ENCODE measurements at places on chromosomes 5 and 9. TPM values are rescaled to one million over a fixed set of nuclear protein-coding genes. Genes with fewer than 3 reads are reported as not detected.

ZNF483 gene
- total RNA-seq, result 5.7 TPM

SHOC1 gene
- 0.30 TPM for total RNA-seq

RANBP3L gene
- under 0.01 TPM for total RNA-seq

IL13 gene
- total RNA-seq, result not detected

GRXCR2 gene
- total RNA-seq, result not detected

SMC5 gene
- 18.6 TPM for total RNA-seq

NUTM2F gene
- total RNA-seq, result not detected

CAPSL gene
- not detected for total RNA-seq

FCN1 gene
- total RNA-seq, result not detected

- no peak for DNase-seq
These were observed 461.1 kb upstream of the CYLC2 start for GRCh38 chr9:102534031-102534430.

- DNase-seq, result no peak
These were observed 64.8 kb downstream of the GRIN3A start for GRCh38 chr9:101673642-101674041.

DNA sequence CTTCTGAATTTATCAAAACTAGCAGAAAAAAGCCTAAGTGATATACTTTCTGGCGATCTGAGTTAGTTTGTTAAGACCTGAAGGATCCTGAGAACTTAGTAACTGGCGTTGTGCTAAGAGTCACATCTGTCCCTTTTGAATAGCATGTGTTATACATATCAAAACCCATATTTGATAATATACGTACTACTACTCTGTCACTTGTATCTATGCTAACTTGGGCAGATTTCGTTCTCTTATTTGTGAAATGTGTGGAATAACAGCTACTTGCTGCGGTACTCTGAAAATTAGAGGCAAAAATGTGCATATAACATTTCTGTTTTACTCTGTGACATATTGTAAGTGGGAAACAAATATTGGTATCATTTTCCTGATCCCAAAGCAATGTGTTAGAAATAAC lies 126.4 kb downstream of the PARP8 start:
- no peak for DNase-seq

DNA sequence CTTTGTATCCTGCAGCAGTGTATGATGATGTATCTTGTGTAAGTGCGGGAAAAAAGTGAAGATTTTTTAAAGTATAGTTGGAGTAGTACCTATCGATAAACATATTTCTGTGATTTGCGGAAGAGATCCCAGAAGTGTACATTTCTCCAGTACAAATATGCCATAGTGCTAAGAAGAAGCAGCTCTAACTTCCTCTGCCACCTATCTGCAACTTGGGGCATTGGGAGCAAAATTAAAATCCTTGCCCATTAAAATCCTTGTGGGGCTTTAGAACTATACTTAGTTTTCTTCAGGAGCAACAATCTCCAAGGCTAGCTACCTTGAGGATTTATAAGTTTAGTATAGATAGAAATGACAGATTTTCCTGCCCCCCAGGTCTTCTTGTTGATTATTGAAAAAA lies 123.7 kb downstream of the VCAN start:
- DNase-seq, result no peak

GRCh38 chr5:155587458-155587857 lies 573.9 kb downstream of the KIF4B start:
- DNase-seq, result peak; percentile 4

GRCh38 chr5:124050120-124050770 lies 538.3 kb downstream of the CSNK1G3 start:
- DNase-seq, result no peak

DNA sequence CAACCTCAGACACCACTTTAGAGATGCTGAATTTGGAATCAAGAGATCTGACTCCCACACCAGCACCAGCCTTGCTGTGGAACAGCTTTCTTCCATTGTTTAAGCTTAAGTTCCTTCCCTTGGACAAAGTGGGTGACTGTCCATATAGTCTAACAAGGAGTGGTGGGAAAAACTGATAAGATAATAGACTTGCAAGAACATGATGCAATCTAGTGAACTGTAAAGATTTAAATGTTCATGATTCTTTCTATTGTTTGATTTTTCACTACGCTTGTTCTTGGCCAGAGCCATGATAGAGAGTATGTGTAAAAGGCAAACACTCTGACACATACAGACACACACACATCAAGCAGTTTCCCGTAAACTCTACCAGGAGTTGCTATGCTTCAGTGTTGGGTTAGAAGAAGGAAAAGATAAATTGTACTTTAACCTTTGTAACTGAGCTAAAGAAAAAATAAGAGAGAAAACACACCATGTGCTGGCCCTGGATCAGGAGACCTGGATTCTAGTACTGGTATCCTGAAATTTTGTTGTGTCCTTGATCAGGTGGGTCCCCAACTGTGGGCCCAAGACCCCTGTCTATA lies 94.3 kb downstream of the PAPPA start:
- DNase-seq, result no peak

- no peak for DNase-seq
These were observed 257.4 kb downstream of the ENC1 start for GRCh38 chr5:74382987-74383593.

DNA sequence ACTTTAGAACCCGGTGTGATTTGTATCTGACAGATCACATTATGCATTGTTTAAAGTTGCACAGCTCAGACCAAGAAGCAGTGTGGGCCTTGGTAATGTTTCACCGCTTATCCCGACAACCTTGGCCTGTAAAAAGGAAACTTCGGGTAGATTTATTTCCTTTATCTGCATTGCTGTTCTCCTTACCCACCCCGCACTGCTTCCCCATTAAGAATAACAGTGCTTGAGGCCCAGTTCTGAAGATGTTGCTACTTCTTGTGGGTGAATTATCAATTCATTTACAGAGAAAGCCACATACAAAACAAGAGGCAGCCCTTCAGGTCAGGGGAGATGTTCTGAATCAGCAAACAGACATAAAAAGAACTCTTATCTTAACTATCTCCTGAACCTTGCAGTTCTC lies 8.4 kb downstream of the SMARCA2 start:
- DNase-seq, result no peak

DNA sequence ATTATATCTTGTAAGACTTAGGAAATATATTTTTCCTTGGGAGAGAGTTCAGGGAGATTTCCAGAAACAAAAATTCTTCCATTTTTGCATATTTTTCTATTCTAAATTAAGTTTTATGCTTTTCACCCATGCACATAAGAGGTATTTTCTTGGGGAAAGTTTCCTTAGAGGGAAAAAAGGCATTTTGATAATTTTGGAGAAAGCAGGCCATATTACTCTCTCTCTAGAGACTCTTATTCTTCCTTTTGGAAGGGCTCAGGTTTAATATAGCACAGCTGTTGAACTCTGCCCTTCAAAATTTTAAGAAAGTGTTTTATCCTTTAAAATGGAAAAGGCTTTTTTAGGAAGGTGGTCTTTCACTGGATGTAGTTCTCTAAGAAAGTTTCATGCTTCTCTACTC lies 8.0 kb downstream of the NDUFS4 start:
- no peak for DNase-seq

- DNase-seq, result no peak
These were observed 37.4 kb downstream of the RASGEF1C start for GRCh38 chr5:180171568-180172094.

GRCh38 chr9:94908583-94909249 lies 182.2 kb downstream of the AOPEP start:
- DNase-seq, result peak; percentile 88

GRCh38 chr9:73348471-73348870 lies 196.8 kb downstream of the ANXA1 start:
- peak; percentile 13 for DNase-seq

GRCh38 chr5:52811067-52811749 lies 23.5 kb downstream of the ITGA1 start:
- DNase-seq, result peak; percentile 65

GRCh38 chr5:110401881-110402280 lies 324.6 kb downstream of the TMEM232 start:
- peak; percentile 6 for DNase-seq

GRCh38 chr5:58938563-58939424 lies 355.9 kb downstream of the RAB3C start:
- no peak for DNase-seq

DNA sequence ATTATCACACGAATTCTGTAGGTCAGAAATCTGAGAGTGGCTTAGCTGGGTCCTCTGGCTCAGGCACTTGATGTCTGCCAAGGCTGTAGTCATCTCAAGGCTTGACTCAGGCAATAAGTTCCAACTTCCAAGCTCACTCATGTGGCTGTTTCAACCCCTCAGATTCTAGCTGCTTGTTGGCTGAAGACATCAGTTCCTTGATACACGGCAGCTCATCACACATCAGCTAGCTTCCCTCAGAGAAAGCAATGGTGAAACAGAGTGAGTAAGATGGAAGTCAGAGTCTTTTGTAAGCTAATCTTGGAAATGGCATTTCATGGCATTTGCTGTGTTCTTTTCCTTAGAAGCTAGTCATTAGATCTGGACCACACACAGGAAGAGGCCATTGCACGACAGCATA lies 204.2 kb upstream of the PTGER4 start:
- DNase-seq, result no peak

DNA sequence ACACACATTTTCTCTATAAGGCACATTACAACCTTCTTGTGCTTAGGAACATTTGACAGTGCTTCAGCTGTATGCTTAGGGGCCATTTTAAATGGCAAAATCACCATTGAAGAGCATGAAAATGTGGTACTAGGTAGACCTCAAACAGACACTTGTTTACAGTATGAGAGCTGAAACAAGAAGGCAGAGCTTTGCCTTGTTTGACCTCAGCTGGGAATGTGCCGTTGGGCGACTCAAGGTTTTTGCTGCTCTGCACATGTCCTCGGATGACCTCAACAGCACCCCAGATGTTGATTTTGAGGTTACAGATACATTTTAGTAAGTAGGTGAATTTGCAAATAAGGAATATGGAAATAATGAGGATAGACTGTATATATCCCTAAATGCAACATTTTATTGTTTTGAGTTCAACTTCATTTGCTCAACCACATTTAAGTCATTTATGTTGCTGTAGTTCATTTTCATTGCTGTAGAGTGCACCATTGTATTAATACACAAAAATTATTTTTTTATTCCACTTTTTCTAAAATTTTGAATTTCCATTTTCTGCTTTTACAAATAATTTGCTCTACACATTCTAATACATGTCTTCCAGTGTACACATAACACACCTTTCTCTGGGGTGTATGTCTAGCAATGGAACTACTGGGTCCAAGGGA lies 206.8 kb downstream of the NR3C1 start:
- no peak for DNase-seq

DNA sequence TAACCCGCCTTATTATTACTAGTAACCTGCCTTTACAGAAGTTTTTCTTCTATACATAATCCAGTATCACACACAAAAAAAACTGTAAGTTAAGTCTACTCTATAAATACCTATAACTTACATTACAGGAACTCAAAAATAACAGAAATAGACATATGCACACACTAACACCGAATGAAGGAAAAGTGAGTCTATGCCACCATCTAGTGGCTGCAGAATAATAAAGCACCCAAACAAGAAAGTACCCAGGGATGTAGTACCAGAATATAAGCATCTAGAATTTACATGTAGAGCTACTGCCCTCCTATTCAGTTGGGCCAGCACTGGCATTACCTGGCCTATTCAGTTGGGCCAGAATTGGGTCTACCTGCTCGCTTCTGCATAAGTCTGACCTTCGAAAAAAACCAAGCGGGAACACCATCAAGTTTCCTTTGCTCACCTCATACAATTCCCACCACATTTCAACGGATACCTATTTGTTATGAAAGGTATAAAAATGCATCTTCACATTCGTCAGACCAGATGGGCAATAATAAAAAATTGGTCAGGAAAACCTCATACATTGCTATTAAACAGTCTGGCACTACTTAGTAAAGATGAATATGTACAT lies 4.0 kb upstream of the NIPSNAP3A start:
- DNase-seq, result peak; percentile 69

GRCh38 chr9:22142671-22143070 lies 133.6 kb upstream of the CDKN2B start:
- no peak for DNase-seq

DNA sequence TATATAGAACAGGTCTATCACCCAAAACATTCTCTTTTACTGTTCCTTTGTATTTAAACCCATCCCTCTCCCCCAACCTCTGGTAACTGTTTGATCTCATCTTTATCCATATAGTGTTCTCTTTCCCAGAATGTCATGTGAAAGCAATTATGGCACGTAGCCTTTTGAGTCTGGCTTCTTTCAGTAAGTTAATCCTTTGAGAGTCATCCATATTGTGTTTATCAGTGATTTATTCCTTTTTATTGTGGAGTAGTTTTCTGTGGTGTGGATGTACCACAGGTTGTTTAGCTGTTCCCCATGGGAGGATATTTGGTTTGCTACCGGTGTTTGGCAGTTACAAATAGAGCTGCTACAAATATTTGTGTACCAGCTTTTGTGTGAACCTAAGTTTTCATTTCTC lies 38.0 kb downstream of the HMGXB3 start:
- no peak for DNase-seq

DNA sequence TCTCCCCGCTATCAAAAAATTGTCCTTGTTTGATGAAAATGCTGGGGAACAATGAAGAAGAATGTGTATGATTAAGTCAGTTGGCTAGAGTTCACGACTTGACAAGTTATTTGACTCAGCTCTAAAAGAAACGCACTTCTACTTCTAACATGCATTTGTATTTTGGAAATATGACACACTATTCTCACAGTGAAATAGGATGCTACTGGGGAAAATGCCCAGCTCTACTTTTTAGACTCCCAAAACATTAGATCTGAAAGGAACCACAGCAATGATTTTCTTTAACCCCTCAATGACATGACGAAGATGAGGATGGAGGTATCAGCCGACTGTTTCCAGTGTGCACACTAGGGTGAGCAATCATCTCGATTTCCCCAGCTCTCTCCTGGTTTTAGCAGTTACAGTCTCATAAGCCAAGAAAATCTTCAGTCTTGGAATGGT lies 83.6 kb upstream of the PCSK1 start:
- no peak for DNase-seq

GRCh38 chr5:133396814-133397213 lies 215.5 kb downstream of the FSTL4 start:
- no peak for DNase-seq

- no peak for DNase-seq
These were observed 126.2 kb upstream of the CHD1 start for GRCh38 chr5:99054972-99055371.

DNA sequence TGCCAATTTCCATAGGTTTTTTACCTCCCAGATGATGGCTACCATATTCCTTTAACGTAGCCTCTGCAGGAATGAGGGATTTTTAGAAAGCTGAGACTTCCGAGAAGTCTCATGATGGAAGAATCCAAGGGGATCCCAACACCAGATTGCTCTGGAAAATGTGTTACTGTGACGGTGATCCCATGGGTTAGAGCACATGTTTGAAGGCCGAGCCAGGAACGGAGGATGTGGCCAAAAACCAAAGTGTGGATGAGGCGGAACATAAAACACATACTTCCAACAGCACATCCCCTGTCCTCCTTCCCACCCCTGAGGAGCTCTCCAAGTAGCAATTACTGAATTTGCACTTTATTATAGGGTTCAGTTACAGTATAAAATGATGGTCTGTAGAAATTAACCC lies 82.6 kb downstream of the GPR21 start:
- no peak for DNase-seq
